ENCODE measurements at places on chromosomes 7 and 10. TPM values are rescaled to one million over a fixed set of nuclear protein-coding genes. Genes with fewer than 3 reads are reported as not detected.

- no peaks in the 10 kb centered on the region for H3K27me3 ChIP-seq
- no peak overlapping the region for H3K4me3 ChIP-seq
- H3K36me3 ChIP-seq = peaks cover 2% of the 10 kb centered on the region
- H3K4me1 ChIP-seq = no peaks in the 10 kb centered on the region
Observed at GRCh38 chr7:76997381-76998284, 34.5 kb downstream of the SPDYE17 start.

MEIG1 gene
- polyA plus RNA-seq = not detected

NUTM2A gene
- polyA plus RNA-seq = 0.88 TPM

GRCh38 chr7:37354656-37355131 is 94.0 kb downstream of the ELMO1 start:
- DNase-seq = no peak
- H3K4me3 ChIP-seq = no peak overlapping the region
- H3K27ac ChIP-seq = peak overlapping the region; percentile 25
- no peaks in the 10 kb centered on the region for H3K27me3 ChIP-seq
- peaks cover 1% of the 10 kb centered on the region for H3K36me3 ChIP-seq

DNA sequence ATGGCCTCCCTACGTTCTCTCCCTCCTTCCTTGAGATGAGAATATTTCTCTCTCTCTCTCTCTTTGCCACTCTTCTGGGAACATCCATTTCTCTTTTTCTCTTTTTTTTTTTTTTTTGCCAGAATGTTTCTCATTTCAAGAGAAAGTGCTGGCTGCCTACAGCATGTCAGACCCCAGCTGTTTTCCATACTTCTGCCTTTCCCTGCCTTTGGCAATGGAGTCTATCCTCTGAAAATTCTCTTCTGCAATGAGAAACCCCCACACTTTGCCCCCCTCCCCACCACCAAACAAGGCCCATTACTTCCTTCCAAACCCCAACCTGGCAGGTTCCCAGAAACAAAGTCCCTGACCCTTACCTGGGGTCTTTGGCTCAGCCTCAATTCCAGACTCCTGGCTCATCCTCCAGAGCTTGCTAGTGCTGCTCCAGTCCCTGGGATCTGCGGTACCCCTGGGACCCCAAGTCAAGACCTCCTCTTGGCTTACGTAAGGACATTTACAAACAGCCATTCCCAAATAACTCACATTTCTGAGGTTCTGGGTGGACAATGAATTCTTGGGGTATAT is 17.4 kb upstream of the CCL26 start:
- no peak overlapping the region for H3K27ac ChIP-seq
- no peak for DNase-seq
- no peak overlapping the region for H3K4me3 ChIP-seq
- H3K27me3 ChIP-seq = no peaks in the 10 kb centered on the region
- no peaks in the 10 kb centered on the region for H3K36me3 ChIP-seq

CPA5 gene
- polyA plus RNA-seq = not detected

- no peaks in the 10 kb centered on the region for H3K4me1 ChIP-seq
- no peaks in the 10 kb centered on the region for H3K27me3 ChIP-seq
- H3K36me3 ChIP-seq = no peaks in the 10 kb centered on the region
- no peak overlapping the region for H3K4me3 ChIP-seq
- H3K27ac ChIP-seq = no peak overlapping the region
- no peak for DNase-seq
Observed at GRCh38 chr10:85600026-85600743, 766.4 kb downstream of the GRID1 start.

DNA sequence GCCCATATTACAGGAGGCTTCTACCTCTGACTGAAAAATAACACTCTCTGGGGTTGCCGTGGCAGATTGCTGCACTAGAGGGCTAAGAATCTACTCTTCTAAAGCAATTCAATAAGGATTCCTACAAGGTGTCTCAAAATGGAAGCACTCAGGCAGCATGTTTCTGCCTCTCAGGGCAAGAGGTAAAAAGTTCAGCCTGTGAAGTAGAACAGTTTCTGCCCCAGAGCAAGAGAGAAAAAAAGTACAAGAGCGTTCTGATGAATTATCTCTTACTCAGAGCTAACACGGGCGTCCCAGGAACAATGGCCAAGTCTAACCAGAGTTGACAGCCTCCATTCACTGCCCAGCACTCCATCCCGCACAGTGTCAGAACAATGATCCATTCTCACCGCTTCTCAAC is 71.3 kb upstream of the TES start:
- no peaks in the 10 kb centered on the region for H3K27me3 ChIP-seq
- DNase-seq = no peak
- no peaks in the 10 kb centered on the region for H3K36me3 ChIP-seq
- H3K4me3 ChIP-seq = no peak overlapping the region

DNA sequence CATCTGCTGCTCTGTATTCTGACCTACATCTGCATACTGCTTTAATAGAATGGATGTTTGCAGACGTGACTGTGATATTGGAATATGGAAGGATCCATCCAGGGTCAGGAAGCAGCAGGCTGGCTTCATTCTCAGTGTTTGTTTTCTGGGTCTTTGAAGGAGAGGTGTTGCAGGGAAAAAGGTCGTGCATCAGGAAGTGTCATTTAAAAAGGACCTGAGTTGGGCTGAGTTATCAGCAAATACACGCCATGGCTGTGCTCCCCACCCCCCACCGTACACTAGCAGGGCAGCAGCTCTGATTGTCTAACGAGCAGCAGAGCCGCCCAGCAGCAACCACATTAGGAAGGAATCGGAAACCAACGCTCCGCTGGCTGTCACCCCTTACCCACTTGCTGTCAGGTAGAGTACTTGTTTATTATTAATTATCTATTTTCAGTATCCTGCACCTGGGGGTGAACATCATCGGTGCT is 63.1 kb upstream of the STEAP1B start:
- H3K36me3 ChIP-seq = no peaks in the 10 kb centered on the region
- DNase-seq = peak; percentile 48
- H3K27me3 ChIP-seq = no peaks in the 10 kb centered on the region
- H3K4me3 ChIP-seq = peak overlapping the region; percentile 34
- peaks cover 65% of the 10 kb centered on the region for H3K4me1 ChIP-seq

GRCh38 chr10:89242840-89243568 is 8.6 kb downstream of the LIPA start:
- no peak for DNase-seq
- H3K27ac ChIP-seq = peak overlapping the region; percentile 74
- no peak overlapping the region for H3K4me3 ChIP-seq
- peaks cover 18% of the 10 kb centered on the region for H3K36me3 ChIP-seq

DNA sequence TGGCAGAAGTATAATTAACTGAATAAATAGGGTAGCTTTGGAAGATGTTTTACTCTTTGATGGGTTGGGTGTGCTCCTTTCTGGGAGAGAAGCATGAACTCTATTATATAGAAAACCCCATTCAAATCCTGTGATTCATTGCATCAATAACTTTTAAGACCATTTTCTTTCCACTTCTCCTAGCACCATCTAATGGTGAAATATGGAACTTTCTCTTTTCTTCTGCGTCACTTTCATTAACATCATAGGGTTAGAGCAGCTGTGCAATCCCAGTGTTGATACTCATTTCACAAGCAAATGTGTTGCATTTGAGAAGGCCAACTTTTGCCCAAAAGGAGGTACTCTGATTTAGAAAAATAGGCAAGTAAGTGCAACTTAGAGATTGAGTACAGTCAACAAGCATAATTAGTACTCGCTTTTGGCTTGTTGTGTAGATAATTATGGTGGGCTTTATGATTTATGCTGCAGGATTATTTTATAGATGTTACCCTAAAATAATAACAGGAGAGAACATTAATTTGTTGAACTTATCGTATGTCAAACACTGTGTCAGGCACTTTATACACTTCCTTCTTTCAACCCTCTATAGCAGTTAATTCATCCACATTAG is 92.9 kb downstream of the CPED1 start:
- H3K27ac ChIP-seq = no peak overlapping the region
- no peaks in the 10 kb centered on the region for H3K36me3 ChIP-seq
- no peaks in the 10 kb centered on the region for H3K27me3 ChIP-seq
- peaks cover 9% of the 10 kb centered on the region for H3K4me1 ChIP-seq
- no peak overlapping the region for H3K4me3 ChIP-seq
- DNase-seq = peak; percentile 62

DRGX gene
- polyA plus RNA-seq = not detected

GRCh38 chr10:112716076-112716475 is 234.0 kb upstream of the TCF7L2 start:
- H3K27me3 ChIP-seq = no peaks in the 10 kb centered on the region
- H3K4me1 ChIP-seq = no peaks in the 10 kb centered on the region
- DNase-seq = no peak
- H3K36me3 ChIP-seq = peaks cover 2% of the 10 kb centered on the region

DNA sequence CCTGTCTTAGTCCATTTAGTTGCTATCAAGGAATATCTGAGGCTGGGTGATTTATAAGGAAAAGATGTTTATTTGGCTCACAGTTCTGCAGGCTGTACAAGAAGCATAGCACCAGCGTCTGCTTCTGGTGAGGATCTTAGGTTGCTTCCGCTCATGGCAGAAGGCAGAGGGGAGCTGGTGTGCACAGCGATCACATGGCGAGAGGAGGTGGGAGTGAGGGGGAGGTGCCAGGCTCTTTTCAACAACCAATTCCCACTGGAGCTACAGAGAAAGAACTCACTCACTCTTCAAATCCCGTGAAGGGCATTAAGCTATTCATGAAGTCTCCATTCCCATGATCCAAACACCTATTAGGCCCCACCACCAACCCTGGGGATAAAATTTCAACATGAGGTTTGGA is 371.6 kb downstream of the SH2D4B start:
- DNase-seq = no peak
- H3K4me1 ChIP-seq = no peaks in the 10 kb centered on the region
- H3K36me3 ChIP-seq = no peaks in the 10 kb centered on the region
- no peak overlapping the region for H3K27ac ChIP-seq

GRCh38 chr7:114890561-114890960 is 31.3 kb upstream of the MDFIC start:
- H3K27ac ChIP-seq = no peak overlapping the region
- no peaks in the 10 kb centered on the region for H3K4me1 ChIP-seq
- no peak overlapping the region for H3K4me3 ChIP-seq
- no peaks in the 10 kb centered on the region for H3K27me3 ChIP-seq
- no peak for DNase-seq

All from B cell (primary cell).